ENCODE measurements at places on chromosomes 4 and X.
A peak's percentile ranks its signal among the peaks of the same experiment; 100 is the strongest.

GRCh38 chr4:166499820-166500219 is 626.8 kb downstream of the TLL1 start:
- DNase-seq = no peak

DNA sequence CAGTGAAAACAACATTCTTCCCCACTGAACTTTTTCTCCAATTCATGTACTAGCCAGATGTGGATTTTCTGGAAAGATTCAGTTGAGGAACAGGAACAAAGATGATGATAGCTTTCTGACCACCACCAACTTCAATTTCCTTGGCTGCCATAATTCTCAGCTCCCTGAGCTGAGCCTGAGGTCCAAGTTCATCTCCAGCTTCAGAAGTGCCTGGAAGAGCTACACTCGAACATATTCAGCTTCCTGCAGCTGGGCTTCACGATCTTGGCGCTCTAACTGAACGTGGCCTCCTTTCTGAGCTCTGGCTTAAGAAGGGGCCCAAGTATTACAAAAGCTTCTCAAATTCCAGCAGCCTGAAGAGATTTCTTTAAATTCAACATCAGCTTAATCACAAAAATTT is 83.9 kb downstream of the QDPR start:
- DNase-seq = no peak

GRCh38 chr4:3781193-3781886 is 15.2 kb downstream of the ADRA2C start:
- DNase-seq = no peak

DNA sequence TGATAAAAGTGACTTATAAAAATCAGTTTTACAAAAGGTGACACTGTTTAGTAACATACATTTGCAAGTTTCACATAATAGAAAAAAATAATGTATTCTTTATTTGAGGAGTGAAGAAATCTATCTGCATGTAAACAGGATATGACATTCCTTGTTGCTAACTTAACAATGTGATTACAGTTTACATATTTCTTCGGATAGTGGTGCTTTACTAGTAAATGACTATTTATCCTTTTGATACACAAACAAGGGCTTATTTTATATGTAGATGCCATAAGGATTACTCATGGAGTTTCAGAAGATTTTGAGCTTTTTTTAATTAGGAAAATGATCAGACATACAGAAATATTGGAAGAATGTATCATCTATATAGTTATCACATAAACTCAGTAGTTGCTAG is 126.5 kb downstream of the SLIT2 start:
- no peak for DNase-seq

DNA sequence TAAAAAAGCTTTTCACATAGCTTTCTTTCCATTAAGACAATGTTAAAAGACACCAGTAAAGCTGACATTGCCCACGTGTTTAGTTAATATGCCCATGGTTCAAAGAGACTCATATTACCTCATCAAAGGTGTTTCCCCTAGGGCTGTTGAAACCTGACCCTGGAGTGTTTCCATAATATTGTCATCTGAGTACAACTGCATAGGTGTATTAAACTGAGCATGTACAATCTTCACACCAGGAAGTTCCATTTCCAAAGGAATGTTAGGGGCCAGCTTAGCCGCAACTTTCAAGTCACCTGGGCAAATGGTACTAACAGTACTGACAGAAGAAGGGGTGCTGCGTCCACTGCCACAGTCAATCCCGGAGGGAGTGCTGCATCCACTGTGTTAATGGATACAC is 27.1 kb downstream of the PDLIM3 start:
- peak; percentile 40 for DNase-seq

GRCh38 chrX:21939906-21940305 is 603 bp upstream of the SMS start:
- DNase-seq = no peak

- no peak for DNase-seq
Measured at GRCh38 chrX:68762766-68763165, 66.1 kb upstream of the EFNB1 start.
